ENCODE measurements at places on chromosomes 2 and 18.

- no peak for DNase-seq
These were observed 64.7 kb downstream of the SKA1 start for GRCh38 chr18:50439460-50440015.

GRCh38 chr2:223386189-223386588, 216.0 kb downstream of the SCG2 start:
- no peak for DNase-seq

DNA sequence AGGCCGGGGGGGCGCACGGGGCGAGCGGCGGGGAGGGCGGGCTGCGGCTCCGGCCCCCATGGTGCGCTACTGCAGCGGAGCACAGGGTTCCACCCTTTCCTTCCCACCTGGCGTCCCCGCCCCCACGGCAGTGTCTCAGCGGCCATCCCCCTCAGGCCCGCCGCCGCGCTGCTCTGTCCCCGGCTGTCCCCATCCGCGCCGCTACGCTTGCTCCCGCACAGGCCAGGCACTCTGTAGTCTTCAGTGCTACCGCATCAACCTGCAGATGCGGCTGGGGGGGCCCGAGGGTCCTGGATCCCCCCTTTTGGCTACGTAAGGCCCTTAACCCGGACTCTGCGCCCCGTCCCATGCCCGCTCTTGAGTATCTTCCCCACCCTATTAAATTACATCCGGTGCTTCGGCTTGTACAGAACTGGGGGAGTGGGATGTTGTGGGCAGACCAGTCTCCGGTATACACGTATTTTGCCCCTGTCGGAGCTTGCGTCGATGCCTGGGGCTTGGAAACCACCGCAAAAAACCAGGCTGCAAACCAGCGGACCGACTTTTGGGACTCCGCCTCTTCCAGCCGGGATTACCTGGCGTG, 598 bp upstream of the WBP1 start:
- no peak for DNase-seq

GRCh38 chr2:18610090-18610489, 20.7 kb upstream of the NT5C1B start:
- no peak for DNase-seq

DNA sequence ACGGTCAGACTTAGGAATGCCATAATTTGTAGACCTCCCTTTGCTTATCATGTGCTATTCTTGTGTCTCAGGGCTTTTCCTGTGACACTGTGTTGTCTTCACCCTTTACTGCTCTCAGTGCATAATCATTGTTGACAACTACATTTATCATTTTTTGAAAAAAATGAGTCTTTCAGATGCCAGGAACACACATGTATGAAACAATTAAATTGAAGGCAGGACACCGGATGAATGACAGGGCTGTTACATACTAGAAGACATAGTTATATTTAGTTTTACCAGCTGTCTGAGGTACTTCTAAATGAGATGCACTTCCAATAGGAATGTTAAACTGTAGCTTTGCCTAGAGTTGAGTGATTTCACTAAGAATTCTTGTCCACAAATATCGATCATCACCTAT, 243.5 kb downstream of the LRP1B start:
- no peak for DNase-seq

DNA sequence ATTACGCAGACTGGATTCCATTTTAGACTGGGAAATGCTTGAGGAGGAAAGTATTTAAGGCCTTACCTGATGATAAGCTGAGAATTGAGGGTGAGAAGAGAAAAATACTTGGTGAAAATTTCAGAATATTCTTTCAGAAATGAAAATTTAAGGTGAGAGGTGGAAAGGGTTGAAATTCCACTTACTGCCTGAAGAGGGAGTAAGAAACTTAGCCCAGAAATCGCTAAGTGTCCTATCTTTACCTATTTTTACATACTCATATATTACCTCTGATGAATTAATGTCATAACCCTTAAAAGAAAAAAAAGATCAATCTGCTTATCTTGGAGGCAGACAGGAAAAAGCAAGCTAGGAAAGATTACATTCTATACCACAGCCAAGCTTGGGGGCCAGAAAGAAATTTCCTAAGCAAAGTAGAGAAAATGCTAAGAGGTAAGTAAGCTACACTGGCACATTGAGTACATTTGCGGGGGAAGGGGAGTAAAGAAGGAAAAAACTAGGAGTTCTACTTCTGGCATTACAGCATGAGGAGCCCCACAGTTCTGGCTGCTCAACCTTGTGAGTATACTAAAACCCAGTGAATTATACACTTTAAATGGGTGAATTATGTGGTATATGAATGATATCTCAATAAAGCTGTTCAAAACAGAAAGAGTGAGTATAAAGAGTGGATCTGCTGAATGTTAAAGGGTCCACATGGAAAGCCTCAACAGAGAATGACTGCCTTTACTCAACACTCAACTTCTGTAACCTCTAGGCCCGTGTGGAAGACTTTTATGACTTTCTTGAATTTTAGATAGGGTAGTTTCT, 33.8 kb downstream of the SMC6 start:
- no peak for DNase-seq

DNA sequence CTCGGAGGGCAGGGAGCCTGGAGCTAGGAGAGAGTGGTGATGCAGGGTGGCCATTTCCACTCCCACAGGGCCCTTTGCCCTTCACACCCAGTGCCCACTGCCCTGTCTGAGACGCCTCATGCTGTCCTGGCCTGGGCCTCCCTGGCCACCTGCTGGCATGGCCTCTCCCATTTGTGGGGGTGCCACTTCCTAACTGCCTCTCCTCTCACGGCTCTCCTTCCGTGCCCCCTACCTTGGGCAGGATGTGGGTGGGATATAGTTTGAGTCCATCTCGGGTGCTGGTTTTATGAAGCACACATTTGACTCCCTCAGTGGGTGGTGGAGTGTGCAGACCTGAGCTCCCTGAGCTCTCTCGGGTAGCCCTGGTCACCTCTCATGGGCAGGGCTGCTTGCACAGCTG, 46.0 kb downstream of the DGKD start:
- DNase-seq, result no peak

DNA sequence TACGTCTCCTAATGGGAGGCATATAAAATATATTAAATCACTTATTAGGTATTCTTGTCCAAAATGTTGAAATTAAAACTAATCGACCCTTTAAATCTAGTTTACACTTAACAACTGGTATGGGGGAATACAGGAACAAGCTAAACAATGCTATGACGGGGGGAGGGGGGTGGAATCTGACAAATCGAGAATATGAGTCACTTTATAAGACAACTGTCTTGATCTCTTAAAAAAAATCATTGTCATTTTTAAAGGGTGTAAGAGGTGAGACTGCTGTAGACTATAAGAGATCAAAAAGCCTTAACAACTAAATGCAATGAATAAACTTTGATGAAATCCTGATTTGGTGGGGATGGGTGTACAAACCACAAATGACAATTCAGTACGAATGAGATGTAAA, 6.0 kb downstream of the MAP3K2 start:
- DNase-seq, result no peak

- DNase-seq, result no peak
These were observed 117.3 kb downstream of the WDSUB1 start for GRCh38 chr2:159169187-159169586.

- DNase-seq, result no peak
These were observed 241.2 kb upstream of the KCNJ3 start for GRCh38 chr2:154457286-154457685.

- DNase-seq, result no peak
These were observed 274.3 kb upstream of the TRIB2 start for GRCh38 chr2:12442476-12442847.

- DNase-seq, result no peak
These were observed at the start of gene STON1 for GRCh38 chr2:48530033-48530811. STON1 (plus strand) TSS chr2:48530154; CDS start chr2:48580634, 50,480 bp downstream.

DNA sequence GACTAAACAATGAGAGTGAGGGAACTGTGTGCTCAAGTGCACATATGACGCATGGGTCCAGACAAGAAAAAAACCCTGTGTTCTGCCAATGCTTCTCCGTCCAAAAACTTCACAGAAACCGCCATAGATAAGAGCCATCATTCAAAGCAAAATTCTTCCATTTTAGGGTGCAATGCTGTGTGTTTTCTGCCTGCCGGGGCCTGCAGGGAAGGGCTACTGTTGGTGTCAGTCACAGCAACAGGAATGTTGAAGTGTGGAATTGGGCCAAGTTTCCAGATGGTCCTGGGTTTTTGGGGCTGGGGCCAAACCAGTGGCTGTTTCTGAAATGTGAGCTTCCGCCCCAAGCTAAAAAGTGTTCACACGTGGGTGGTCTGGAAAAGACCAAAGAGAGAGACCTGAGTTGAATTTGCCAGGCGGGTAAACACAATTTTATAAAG, 677 bp upstream of the MC2R start:
- DNase-seq, result peak; percentile 26

GRCh38 chr2:16123421-16123820, 183.1 kb downstream of the MYCN start:
- no peak for DNase-seq

DNA sequence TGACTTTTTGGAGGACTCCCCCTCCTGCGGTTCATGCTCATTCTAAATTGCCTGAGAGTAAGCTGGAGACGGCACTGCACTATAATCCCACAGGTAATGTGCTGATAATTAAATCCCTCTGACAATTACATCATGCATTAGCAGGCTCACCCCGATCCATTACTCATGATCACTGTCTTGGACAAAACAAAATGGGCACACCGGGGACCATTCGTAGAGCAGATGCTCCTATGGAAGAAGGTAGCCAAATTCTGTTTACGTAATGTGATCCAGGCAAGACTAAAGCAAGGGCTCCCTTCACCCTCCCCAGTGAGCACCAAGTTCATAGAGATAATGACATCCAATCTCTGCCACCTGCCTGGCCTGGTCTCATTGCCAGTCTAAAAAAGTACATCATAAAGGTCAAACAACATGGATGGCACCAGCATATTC, 657.1 kb upstream of the SOX11 start:
- no peak for DNase-seq

GRCh38 chr2:196205011-196205766, 33.8 kb upstream of the STK17B start:
- DNase-seq, result no peak

DNA sequence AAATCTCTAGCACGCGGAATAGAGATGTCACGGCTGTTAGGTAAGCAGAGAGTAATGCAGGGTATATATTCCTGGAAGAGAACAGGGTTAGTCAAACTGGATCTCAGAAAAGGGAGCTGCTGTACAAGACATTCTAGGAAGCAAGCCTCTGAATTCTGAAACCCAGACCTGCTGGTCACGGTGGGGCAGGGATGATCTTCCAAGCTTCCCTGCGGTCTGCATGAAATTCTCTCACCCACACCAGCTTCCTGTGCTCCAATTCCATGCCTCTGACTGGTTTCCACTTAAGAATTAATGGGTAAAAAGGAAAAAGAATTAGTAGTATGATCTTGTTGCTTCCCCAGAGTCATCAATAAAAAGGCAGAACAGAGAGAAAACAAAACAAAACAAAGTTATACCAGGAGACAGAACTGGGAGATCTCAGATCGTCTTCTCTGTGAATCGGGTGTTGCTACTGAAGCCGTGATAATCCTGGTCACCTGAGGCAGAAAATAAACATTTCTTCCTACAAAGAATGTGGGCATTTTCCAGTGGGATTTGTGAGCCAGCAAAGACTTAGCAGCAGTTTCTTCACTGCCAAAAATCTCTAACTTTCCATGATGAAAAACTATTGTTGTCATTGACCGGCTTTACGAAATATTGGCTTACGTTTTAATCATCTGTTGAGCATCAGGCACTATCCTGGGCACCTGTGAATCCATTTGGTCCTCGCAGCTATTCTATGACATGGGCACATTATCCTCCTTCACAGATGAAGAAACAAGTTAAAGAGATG, 5.3 kb upstream of the CYP27C1 start:
- DNase-seq, result no peak

- DNase-seq, result no peak
These were observed 19.9 kb upstream of the SLC9A2 start for GRCh38 chr2:102599486-102599885.

DNA sequence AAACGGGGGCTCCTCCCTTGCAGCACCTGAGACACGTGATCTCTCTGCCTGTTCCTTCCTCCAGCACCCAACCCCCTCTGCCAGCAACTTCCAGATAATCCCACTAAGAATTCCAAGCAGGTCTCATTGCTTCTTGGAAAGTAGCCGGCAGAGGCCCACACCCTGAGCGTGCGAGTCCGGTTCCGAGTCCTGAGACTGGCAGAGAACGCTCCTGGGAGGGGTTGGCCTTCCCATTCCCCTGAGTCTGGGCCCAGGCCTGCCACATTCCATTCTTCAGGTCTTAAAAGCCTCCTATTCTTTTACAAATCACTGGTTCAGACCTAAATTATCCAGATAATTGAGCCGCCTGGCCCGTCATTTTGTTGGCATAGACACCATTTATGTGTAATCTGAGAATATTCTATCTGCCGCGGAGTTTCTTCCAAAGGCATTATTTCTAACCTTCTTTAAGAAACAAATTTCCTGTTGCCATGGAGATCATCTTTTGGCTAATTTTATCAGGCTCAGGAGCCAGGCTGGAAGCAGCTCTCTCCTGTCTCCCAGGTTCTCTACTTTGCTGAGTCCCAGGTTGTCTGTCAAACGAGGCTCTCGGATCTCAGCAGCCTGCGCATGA, 165.4 kb downstream of the MYCN start:
- DNase-seq, result no peak

DNA sequence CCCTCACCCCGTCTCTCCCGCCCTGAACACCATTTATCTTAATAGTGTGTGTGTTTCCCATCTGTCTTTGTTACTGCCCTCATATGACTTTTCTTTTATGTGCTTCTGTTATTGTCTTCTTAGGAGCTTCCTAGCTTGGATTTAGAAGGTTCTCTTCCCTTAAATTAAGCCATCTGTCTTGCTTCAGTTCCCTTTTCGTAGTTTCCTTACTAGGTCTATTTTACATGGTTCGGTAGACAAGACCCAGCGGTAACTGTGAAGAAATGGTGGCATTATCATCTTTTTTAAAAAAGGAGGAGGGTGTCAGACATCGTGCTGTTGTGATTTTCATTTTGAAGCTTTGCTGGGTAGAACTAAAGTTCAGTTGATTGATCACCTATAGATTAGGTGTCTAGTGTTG, 10.3 kb downstream of the NCK2 start:
- DNase-seq, result no peak

- no peak for DNase-seq
These were observed 1430.4 kb upstream of the LRRTM1 start for GRCh38 chr2:81734981-81735380.

GRCh38 chr2:15663802-15664201, 72.1 kb downstream of the DDX1 start:
- DNase-seq, result no peak

DNA sequence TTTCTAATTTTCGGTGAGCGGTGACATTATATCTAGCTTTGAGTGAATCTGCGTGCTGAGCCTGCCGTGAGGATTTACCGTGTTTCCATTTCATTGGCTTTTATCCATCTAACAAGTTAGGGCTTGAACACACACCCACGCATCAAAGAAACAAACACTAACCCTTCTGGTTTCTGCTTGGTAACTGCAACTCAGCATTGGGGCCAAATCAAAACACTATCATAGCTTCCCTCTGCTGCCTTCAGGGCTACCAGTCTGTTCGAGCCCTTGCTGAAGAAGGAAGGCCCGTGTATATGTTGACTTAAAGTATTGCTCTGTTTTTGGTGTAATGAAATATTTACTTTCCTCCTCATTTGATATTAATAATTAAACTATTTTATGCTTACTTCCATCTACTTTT, 227.2 kb downstream of the PHLPP1 start:
- no peak for DNase-seq
